ENCODE measurements at places on chromosomes 16 and 17. TPM values are rescaled to one million over a fixed set of nuclear protein-coding genes. Genes with fewer than 3 reads are reported as not detected.

The CDT1 gene
- total RNA-seq: 10.9 TPM

The GHDC gene
- total RNA-seq: 16.1 TPM

The KRTAP1-5 gene
- total RNA-seq: 2.2 TPM

The PRAC2 gene
- not detected for total RNA-seq

The IRX3 gene
- total RNA-seq: under 0.01 TPM

The AKAP10 gene
- 26.5 TPM for total RNA-seq

The OTOP3 gene
- not detected for total RNA-seq

The SHISA6 gene
- not detected for total RNA-seq

The C1QTNF1 gene
- 6.3 TPM for total RNA-seq

The P2RX1 gene
- total RNA-seq: not detected

The SF3B3 gene
- 121 TPM for total RNA-seq

The TACO1 gene
- total RNA-seq: 27.1 TPM

The DVL2 gene
- 108 TPM for total RNA-seq

The GDPD3 gene
- 1.6 TPM for total RNA-seq

The FNDC8 gene
- not detected for total RNA-seq

The TAC4 gene
- not detected for total RNA-seq

The EFTUD2 gene
- 86.7 TPM for total RNA-seq

The SYT17 gene
- total RNA-seq: 0.66 TPM

The ESRP2 gene
- 0.99 TPM for total RNA-seq

The GFER gene
- 17.7 TPM for total RNA-seq

The SMIM22 gene
- total RNA-seq: not detected

The CES5A gene
- total RNA-seq: not detected

The KRT40 gene
- total RNA-seq: not detected

The CBLN1 gene
- not detected for total RNA-seq

The CFAP52 gene
- total RNA-seq: 0.33 TPM

The PDIA2 gene
- total RNA-seq: not detected

The PMFBP1 gene
- total RNA-seq: 0.29 TPM

The ARL17A gene
- 6.0 TPM for total RNA-seq

The PABPN1L gene
- not detected for total RNA-seq

The SCNN1B gene
- total RNA-seq: not detected

The KRT32 gene
- total RNA-seq: not detected

The ATP2A1 gene
- total RNA-seq: 0.44 TPM

The ADAD2 gene
- total RNA-seq: not detected

The KRTAP4-1 gene
- not detected for total RNA-seq

The ATP2C2 gene
- total RNA-seq: not detected

The CHMP6 gene
- 16.0 TPM for total RNA-seq

The TBX2 gene
- total RNA-seq: 134 TPM

The PRKCB gene
- under 0.01 TPM for total RNA-seq

The KCNG4 gene
- total RNA-seq: not detected

The G6PC1 gene
- not detected for total RNA-seq

The NLRC5 gene
- 24.4 TPM for total RNA-seq

The KRTAP4-6 gene
- not detected for total RNA-seq

The TBC1D3E gene
- total RNA-seq: not detected

The C16orf78 gene
- not detected for total RNA-seq

The TP53TG3F gene
- not detected for total RNA-seq

The MYH3 gene
- total RNA-seq: 0.44 TPM

The NLRC3 gene
- 0.15 TPM for total RNA-seq

The SKAP1 gene
- not detected for total RNA-seq

The SLC38A8 gene
- not detected for total RNA-seq

The IGFBP4 gene
- 722 TPM for total RNA-seq

The CSH1 gene
- not detected for total RNA-seq

Measured in smooth muscle cell of trachea (primary cell).